Effector CD8-positive, alpha-beta T cell (primary cell): ENCODE measurements at places on chromosomes 2 and 18.
A peak's percentile ranks its signal among the peaks of the same experiment; 100 is the strongest.

DNA sequence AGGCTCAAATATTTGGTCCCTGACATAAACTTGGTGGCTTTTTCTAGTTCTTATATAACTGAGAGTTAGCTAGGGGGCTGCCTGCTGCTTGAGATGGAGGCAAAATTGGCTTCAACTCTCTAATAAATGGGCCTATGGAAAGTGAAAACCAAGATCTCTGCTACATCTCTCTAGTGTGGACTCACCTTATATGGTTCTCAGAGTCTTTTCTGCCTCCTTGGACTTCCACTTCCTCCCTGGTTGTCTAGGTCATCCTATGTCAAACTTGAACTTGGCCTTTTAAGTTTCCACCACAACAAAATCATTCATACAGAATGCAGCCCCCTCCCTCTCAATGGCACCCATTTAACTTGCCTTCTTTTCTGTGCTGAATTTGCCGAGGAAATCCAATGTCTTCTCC lies 23.9 kb upstream of the ARHGAP25 start:
- no peak for DNase-seq

DNA sequence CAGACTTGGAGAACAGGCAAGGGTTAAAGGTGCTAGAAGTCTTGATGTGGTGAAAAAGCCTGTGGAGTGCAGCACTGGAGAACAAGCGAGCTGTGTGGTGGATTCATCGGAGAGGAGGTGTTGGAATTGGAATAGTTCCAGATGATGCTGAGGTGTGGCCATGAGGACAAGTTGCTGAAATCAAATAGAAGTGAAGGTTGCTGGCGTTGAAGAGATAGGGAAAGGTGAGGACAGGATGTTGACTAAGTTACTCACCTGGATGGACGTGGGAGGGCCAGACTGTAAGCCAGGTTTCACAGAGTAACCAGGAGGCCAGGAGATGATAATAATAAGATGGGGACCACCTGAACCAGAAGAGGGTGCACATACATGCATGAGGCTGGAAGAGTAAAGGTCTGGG lies 173.4 kb downstream of the DIS3L2 start:
- no peak for DNase-seq

DNA sequence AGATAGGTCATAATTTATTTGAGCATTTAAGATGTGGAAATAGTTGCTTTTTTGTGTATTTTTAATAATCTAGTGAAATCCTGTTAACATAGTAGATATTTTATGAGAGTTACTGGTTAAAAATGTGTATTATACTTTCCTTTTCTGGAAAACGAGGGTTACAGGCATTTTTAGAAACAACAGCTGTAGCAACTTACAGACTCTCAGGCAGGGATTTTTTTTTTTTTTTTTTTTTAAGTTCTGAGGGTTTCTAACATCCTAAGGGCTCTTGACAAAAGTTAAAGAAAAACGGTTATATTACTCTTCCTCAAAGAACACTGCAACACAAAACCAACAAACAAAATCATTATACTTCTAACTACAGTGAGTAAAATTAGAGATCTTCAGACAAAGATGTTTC lies 205.9 kb downstream of the ACKR3 start:
- no peak for DNase-seq

GRCh38 chr18:11369556-11369955 lies 220.2 kb upstream of the PIEZO2 start:
- no peak for DNase-seq

DNA sequence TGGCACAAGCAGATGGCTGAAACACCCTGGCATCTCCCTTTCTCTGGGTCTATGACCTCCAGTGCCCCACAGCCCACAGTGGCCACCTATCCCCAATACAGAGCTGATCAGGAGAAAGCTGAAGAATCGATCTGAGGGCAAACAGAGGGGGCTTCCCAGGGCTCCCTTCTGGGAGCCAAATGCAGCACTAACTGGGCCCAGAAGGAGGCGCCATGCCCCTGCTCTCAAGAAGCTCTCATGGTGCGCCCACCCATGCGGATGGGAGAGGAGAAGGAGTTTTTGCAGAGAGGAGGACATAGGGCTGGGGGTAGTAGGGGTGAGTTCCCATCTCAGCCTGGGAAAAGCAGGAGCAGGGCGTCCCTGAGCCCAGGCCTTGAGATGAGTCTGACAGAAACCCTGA lies 787.3 kb upstream of the RAB6C start:
- no peak for DNase-seq

DNA sequence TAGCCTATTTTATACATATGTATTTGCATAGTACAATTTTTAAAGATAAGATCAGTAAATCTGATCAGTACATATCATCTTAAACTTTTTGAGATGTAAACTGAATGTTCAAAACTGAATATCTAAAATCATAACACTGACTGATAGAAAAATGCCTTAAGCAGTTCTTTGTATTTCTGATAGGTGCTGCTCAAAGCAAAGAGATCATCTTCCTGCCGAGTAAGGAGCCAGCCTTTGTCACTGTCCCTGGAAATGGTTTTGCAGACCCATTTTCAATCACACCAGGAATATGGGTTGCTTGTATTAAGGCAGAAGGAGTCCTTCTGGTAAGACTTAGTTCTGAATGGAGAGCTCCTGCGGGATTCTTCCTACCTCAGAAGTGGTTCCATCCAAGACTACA lies 135.0 kb downstream of the LAMA3 start:
- DNase-seq, result no peak

GRCh38 chr2:64980183-64980582 lies 9.0 kb upstream of the SLC1A4 start:
- no peak for DNase-seq

GRCh38 chr2:148039783-148040182 lies 18.9 kb downstream of the MBD5 start:
- DNase-seq, result no peak

DNA sequence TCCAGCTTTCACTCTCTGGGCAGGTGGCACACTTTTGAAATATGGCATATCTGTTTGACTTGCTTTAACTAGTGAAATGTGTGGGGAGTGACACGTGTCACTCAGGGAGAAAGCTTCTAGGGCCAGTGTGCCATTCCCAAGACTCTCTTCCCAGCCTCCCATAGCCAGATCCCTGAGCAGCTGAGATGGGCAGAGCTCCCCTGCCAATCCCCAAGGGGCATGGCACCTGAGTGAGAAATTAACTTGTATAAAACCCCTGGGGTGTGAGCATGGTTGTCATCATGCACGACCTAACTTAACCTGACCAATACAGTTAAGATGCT lies 39.0 kb upstream of the MARCO start:
- DNase-seq, result no peak

DNA sequence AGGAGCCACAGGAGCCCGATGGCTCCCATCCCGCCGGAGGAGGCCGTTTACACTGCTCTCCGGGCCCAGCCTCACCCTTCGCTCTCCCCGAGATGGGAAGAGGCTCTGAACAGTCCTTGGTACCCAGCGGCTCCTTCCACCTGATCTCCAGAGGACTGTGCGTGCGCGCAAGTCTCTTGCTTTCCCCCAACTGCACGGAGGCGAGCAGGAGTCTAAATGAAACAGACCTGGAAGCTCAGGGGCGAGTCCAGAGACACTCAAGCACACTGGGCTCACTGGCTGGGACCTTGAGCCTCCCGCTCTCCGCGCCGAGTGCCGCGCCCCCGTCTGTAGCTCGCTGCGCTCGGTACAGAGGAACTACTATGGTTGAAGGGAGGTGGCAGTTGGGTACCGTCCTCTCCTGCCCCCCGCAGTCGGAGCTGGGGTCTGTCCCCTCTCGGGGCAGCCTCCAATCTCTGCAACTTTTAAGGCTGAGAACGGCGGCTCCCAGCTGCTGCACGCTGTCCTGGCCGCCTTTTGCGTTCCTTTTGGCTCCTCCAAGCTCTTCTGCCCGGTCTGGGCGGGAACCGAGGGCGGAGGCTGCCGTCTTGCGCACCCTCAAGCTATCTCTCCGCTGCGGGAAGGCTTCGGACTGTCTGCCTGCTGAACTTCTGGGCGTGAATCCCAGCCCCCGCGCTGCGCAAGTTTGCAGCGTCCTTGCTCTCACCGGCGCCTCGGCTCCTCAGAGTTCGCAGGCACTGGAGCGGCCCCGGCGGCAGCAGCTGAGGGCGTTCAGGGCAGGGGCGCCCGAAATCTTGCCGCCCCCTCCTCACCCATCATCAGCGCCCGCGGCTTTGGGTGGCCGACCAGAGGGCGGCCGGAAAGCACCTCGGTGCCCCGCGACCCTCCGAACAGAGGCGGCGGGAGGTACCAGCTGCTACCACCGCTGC lies 491 bp downstream of the ALK start:
- DNase-seq, result no peak

DNA sequence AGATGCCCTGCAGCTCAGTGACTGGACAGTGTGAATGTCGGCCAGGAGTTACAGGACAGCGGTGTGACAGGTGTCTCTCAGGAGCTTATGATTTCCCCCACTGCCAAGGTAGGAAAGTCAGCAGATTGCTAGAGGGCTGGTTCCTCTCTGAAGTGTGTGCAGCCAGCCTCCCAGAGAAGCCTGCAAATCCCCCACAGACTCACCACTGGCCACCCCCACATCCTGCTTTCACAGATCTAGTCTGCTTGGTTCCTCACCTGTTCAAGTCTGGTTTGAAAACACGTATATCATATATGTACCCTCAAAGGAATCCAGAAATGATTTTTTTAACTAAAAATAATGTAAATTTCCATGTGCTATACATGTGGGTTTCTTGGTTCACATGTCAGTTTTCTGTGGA lies 121.1 kb downstream of the LAMA3 start:
- peak; percentile 2 for DNase-seq

- no peak for DNase-seq
These were observed 846 bp upstream of the FKBP7 start for GRCh38 chr2:178479275-178479616.

- no peak for DNase-seq
These were observed 457.3 kb downstream of the XIRP2 start for GRCh38 chr2:167345559-167345958.

DNA sequence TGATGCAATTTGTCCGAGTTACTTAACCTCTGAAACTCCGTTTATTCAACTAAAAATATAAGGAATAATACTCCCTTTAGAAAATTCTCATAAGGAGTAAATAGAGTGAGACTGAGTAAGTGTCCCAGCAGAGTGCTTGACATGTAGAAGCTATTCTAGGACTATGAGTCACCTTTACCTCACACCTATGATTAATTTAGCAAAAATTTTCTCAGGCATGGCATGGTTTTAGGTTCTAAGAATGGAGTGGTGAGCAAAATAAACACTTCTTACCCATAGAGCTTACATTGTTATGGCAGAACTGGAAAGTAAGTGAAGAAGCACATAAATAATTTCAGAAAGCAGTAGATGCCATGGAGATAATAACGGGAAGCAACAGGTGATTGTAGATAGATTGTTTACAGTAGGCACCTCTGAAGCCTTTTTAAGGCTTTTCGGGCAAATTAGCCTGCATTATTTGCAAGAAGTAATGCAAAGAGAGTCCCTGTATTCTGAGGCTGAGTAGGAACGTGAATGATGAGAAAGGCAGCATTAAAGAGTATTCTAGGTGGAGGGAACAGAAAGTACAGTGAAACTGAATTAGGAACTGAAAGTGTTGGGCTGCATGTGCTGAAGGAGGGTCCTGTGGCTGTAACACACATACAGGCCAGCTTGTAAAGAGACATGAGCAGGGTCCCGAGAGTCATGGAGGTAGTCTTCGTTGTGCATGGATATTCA lies 209.2 kb downstream of the ZNF407 start:
- no peak for DNase-seq

GRCh38 chr2:180733330-180733729 lies 247.1 kb upstream of the UBE2E3 start:
- DNase-seq, result no peak

DNA sequence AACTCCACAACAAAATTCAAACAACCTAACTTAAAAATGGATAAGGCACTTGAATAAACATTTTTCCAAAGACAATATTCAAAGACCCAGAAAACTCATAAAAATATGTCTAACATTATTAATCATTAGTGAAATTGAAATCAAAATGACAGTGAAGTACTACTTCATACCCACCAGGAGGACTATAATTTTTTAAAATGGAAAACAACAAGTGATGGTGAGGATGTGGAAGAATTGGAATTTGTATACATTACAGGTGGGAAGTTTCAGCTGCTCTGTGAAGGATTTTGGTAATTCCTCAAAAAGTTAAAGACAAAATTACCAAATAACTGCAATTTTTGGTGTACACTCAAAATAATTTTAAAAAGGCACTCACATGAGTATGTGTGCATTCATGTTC lies 920.0 kb downstream of the TDRD15 start:
- no peak for DNase-seq

- DNase-seq, result no peak
These were observed 443.0 kb upstream of the RGPD4 start for GRCh38 chr2:107383691-107384090.

DNA sequence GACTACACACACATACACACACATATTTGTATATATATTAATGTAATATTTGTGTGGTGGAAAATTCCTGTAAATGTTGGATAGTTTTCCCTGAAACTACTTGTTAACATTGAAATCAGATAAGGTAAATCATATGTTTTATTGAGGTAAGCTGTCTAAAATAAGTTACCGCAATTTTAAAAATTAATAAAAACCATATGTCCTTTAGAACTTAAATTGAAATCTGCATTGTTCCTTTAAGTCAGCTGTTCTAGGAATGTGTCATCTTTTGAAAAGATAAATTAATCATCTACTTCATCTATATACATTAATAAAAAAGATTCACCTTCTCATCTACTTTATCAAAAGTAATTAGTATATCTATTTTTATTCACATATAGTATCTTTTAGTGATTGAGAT lies 102.0 kb downstream of the CSRNP3 start:
- no peak for DNase-seq

DNA sequence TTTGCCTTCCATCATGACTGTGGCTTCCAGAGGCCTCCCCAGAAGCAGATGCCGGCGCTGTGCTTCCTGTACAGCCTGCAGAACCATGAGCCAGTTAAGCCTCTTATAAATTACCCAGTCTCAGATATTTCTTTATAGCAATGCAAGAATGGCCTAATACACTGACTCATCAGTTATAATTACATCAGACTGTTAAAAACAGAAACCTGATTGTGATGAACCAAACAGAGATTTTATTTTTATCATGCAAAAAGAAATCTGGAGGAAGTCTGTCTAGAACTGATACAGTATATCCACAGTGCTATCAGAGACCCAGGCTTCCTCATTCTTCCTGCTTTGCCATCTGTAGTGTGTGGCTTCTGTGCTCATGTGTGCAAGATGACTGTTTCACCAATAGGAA lies 93.4 kb upstream of the MEX3C start:
- no peak for DNase-seq

DNA sequence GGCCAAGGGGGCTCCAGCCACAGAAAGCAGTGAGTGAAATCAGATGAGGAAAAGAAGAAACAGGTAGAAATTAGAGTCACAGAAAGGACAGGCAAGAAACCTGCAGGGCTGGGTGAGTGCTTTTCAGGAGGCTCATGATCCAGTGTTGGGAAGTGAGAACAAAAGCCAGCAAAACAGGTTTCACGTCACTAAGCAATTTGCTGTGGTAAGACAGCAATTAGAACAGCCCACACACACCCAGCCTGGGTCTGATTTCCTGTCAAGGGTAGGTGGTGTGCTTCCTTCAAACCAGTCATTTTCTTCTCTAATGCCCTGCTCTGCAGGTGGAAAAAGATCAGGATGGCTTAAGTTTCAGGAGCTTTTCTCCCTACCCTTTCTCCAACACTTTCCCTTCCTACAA lies 52.9 kb upstream of the XDH start:
- DNase-seq, result no peak
